ENCODE measurements at places on chromosomes 4 and X.

DNA sequence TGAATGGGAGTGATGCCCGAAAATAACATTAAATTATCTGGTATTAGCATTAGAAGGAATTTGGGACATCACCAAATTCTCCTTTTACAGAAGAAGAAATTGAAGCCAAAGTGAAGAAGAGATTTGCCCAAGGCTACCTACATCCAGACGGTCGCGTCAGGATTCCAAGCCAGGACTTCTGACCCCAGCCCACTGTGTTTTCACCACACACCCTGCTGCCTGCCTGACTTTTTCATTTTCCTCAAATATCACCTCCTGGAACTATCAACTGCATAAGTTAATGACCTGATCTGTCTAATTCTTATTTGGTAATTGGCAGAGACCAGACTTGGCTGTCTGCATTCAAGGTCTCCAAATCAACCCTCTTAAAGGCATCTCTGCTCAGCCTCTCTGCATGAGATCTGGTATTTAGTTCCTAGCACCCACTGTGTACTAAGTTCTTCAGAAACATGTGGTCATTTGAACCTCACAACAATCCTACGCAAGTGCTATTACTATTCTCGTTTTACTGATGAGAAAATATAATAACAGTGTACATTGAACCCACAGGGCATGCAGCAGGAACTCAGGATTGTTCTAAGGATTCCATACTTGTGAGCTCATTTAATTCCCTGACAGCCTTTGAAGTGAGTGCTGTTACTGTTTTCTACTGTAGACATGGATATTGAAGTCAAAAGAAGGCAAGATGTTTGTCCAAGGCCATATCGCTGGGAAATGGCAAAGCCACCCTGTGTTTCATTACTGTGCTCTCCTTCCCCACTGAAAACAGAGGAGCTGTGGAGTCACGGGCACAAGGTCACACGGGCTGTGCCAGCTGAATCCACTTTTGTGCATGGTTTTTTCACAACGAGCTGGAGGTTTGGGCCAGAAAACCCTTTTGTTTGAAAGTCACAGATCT, 195.2 kb upstream of the C1QTNF7 start:
- peak; percentile 21 for DNase-seq

GRCh38 chr4:82666970-82667665, 105.3 kb upstream of the TMEM150C start:
- DNase-seq, result no peak

GRCh38 chr4:149247164-149247563, 568.5 kb downstream of the IQCM start:
- DNase-seq, result no peak

DNA sequence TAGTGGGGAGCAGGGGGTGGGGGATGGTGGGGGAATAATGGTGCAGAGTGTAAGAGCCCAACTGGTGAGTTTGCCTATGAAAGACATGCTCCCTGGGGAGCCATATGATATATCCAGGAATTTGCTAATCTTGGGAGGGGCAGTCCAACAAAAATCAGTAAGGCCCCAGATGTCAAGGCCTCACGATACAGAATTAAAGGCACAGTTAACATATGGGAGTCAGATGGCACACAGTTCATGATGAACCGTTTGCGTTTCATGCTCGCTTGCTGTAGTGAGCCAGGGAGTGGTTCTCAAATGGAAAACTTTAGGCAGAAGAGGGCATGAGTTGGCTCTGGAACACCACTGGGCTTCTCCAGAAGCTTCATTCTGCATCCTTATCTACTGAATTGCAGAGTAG, 33.9 kb upstream of the VCX2 start:
- DNase-seq, result no peak

DNA sequence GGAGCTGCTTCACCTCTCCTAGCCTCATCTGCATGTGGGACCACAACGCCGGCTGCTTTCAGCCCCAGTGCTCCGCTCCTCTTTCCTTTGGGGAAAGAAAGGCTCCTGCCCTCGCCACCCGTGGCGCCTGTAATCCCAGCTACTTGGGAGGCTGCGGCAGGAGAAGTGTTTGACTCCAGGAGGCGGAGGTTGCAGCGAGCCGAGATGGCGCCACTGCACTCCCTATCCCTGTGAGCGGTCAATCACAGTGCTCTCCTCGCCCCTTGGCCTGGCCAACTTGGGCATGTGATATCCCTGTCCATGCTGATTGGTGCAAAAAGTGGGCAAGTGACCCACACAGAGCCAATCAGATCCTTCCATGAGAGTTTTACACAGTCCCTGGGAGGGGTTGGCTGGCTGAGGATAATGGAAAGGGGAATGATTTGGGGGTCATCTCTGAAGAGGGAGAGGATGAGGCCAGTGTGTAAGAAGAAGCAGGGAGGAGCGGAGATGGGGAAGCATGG, 56.2 kb downstream of the WFS1 start:
- no peak for DNase-seq

DNA sequence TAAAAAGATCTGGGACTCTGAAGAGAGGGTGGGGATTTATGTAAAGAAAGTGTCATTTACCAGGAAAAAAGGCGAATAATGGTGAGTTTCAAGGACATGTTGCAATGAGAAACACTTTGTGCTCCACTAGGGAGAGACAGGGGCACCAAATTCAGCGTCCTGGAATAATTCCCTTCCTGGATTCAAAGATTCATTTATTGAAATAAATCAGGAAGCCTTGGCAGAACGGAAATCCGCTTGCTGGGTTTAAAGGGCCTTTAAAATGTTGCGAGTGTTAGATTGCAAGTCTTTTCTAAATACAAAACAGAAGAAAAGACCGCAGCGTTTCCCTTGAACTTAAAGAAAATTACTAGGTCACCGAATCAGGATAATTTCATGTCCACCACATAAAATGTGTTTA, 3.8 kb upstream of the ZIC3 start:
- DNase-seq, result no peak

DNA sequence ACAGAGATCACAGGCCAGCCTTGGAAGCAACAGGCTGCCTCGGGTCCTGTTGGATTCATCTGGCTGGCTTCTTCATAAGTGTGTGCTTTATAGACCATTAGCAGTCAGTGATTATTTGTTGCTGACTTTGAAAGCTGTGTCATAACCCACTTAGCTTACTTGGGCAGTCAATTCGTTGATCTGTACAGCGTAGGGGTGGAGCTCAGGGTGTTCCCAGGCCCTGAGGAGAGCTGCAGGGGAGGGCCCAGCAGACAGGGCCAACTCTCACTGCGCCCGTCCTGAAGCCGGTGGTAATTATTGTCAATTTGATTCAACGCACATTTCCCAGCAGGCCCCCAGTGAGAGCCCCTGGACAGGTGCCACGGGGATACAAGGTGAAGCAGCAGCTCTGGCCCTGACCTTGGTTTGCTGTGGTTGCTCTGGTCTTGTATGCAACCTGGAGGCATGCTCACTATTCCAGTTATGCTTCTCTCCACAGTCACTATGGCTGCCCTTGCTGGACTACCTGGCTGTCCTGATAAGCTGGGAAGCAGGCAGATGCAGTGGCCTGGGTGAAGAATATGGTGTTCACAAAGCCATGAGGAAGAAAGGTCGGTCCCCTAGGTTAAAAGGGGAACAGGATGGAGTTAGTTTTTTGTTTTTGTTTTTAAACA, 40.1 kb upstream of the HMGB3 start:
- no peak for DNase-seq

DNA sequence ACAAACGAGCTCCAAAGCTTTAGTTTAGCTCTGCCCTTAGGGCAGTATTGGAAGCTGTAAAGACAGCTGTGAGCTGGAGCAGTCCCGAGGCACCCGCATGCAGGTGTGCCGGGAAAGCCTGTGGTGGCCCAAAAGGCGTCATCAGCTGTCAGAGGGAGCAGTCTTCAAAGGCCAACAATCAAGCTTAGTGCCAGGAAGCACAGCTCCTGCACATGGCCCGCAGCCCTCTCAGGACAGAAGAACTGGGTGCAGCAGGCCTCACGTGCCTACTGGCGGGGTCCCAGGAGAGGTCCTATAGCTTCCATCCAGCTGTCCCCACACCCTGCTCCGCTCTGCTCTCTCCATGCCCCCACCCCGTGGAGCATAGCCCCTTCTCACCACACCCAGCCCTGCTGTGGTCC, 92.2 kb upstream of the TRIM2 start:
- DNase-seq, result no peak

DNA sequence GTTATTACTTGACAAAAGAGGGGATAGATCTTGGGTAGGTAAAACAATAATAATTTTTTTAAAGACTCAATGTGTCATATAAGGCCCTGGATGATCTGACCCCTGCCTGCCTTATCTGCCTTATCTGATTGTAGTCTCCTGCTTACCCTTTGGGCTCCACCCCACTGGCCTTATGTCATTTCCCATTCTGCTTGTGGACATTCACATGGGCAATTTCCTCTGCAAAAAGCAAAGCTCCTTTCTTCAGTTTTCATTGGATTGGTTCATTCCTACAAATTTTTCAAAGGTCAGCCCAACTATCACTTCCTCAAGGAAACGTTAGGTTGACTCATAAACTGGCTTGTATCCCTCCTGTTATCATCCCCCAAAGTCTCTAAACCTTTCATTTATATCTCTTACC, 15.7 kb upstream of the TET2 start:
- no peak for DNase-seq

Measured in keratinocyte (primary cell).